ENCODE measurements at places on chromosomes 2 and 18.

- DNase-seq: no peak
Observed at GRCh38 chr2:98029718-98030222, 34.0 kb upstream of the TMEM131 start.

GRCh38 chr2:165192729-165193128 is 11.1 kb downstream of the SCN3A start:
- DNase-seq: no peak

GRCh38 chr2:209609531-209609930 is 162.1 kb upstream of the UNC80 start:
- no peak for DNase-seq

- no peak for DNase-seq
Observed at GRCh38 chr2:46865181-46865970, 50.2 kb downstream of the MCFD2 start.

Measured in DMS53 (cell line).